ENCODE measurements at places on chromosomes 6 and 20.
A peak's percentile ranks its signal among the peaks of the same experiment; 100 is the strongest.

DNA sequence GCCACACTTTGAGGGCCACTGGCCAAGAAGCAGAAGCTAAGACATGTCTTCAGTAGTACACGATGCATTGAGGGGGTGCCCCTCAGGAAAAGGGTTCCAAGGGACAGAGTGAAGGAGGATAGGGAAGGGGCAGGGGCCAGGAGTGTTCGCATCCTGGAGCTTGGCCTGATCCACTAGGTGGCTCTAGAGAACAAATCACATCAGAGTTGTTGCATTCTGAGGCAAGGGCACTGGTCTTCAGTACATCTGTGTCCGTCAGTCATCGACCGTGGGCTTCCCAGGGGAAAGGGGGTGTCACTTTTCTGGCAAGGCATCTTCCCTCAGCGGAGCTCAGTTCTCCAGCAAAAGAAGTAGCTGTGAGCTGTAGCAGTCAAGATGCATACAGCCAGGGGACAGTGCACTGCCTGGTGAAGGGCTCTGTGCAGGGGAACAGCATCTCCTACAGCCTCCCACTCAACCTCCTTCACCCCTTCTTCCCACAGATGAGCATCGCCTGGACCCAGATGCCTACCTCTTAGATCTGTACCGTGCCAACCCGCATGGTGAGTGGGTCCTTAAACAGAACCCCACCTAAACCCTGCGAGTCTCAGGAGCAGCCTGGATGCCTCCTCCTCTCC is 47.8 kb downstream of the ARHGAP40 start:
- no peak for DNase-seq

DNA sequence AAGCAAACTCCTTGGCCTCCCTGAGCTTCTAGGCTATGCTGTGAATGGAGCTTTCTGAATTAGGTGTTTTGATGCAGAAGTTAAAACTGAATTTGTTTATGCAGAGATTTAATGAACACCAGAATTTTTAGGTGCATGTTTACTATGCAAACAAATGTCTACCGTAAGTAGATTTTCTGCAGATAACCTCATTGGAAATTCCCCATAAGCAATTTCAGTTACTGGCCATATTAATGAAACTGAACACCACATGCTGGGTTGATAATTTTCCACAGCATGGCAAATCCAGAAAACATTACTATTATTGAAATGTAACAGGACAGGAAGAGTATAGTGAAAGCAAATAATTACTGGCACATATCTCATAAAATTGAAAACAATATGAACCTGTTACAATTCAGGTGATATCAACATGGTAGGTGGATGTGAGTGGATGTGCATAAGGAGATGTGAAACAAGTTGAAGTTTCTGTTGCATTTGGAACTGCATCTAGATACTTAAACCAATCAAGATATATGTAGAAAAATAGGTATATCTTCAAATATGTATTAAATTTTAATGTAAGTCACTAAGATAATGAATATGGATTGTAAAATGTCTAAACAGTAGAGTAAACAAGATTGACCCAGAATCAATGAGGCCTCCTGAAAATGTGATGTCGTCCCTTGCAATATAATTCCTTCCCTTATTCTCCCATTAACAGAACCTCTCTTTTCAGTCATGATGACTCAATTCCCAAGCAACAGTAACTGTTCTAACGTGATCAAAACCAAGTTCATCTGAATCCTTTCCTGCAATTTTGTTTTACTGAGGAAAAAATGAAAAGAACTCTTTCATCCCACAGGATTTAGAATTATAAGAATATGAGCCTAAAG is 11.0 kb downstream of the PTCHD4 start:
- DNase-seq: no peak

DNA sequence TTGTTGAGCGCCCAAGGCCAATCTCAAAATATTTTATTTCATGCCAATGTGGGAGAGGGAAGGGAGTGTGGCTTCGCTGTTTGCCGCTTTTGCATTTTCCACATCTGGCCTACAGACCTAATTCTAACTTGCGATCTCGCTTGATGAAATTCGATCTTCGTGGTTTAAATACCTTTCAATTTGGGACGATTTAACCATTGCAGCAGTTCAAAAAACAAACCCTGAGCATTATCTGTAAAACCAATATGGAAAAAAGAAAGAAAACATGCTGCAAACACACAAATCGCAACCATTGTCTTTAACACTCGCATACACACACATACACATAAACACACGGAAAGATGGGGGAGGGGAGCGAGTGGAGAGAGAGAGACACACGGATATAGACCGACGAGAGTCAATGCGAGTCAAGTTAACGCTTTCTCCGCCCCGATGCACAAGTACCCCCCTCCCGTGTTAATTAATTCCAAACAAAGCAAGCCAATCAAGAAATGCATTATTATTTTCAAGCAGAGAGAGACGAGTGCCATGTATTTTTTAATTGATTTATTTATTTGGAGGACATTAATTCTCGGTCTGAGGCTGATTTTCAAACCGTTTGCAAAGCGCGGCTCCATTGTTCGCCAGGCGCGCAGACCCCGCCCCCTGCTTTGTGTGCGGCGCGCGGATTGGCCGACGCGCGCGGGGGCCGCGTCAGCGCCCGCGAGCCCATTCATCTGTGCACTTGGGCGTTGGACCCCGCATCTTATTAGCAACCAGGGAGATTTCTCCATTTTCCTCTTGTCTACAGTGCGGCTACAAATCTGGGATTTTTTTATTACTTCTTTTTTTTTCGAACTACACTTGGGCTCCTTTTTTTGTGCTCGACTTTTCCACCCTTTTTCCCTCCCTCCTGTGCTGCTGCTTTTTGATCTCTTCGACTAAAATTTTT is at the start of gene MARCKS:
MARCKS (plus strand) TSS at position 721 of the 931 bp plus-strand sequence. CDS start 401 bp downstream, outside the sequence.
- DNase-seq: peak; percentile 84

DNA sequence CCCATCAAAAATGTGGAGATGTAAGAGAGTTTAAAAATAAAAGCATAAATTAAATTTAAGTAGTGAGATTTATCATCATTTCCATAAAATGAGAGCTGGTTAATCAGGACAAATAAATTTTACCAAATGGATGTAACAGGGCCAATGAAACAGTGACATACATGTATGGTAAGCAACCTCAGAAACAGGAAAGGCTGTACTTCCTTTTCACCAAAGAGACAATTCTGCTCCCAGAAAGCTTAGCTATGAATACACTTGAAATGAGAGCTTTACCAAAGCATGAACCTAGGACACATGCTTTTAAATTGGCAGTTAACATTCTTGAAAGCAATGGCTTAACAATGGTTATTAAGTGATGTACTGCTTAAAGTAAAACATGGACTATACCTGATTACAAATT is 12.1 kb upstream of the UBE2J1 start:
- no peak for DNase-seq

- no peak for DNase-seq
Measured at GRCh38 chr6:106637717-106638341, 8.5 kb downstream of the QRSL1 start.

DNA sequence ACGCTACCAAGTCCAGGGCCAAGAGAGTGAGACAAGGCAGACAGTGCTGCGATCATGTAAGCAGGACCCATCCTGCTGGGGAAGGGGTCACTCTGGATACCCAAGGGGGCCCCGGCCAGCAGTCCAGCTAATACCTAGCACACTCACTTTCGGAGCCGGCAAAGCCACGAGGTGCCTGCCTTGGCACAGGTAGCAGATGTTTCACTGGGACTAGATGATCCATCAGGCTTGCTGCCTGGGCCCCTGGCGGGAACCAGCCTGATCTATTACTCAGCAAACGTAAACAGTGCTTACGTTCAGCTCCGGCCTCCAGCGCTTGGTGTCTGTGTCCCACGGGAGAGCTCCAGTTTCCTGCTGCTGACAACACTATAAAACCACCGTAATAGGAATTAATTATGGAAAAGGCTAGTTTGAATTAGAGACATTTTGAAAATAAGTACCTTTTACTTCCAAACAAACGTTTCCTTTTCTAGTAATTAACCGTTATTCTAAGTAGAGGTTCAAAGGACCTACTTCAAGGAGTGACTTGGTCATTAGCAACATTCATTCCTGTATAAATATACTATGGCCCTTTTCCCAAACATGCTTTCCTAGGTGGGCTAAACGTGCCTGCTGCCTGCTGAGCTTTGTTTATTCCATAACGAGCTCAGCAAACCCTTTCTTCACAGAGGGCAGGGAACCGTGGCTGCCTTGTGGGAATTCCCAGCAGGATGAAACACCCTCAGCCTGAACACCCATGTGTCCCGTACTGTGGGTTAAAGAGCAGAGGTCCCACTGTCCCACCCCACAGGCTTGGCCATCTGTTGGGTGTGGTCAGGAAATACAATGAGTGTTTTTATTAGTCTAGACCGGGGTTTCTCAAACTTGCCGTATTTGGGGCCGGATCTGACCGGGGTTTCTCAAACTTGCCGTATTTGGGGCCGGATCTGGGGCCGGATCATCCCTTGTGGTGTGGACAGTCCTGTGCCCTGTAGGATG is 18.4 kb downstream of the SLC22A23 start:
- peak; percentile 66 for DNase-seq

GRCh38 chr20:40774252-40774651 is 85.2 kb upstream of the MAFB start:
- no peak for DNase-seq

DNA sequence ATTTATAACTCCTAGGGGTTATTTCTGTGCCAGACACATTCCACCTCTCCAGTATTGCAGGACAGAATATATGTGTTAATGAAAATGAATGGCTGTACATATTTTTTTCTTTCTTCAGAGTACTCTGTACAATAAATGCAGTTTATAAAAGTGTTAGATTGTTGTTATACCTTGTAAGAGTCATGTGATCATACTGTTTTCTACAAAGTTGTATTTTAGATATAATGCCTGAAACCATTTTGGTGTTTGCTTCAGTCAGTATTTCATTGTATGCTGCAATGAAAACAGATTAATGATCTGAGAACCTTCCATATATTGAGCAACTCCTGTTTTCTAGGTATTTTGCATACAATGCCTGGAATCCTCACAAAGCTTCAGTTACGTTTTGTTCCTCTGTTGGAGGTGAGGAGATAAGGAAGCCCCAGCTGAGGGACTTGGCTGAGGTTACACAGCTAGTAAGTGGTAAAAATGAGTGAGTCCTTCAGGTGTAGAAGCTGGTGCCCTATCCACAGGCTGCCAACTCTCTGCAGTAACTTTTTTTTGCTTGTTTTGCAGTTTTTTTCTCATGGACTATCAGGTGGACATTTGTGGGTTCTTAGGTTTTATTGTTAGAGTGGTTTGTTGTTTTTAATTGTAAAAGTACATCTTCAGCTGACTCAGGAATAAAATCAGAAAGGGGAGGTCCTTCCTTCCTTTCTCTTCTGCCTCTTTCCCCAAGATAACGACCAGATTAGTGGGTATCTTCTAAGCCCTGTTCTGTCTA is 11.6 kb downstream of the PDCD2 start:
- DNase-seq: no peak

GRCh38 chr20:9374072-9374471 is 140.3 kb upstream of the LAMP5 start:
- no peak for DNase-seq

GRCh38 chr6:105526225-105526872 is 123.5 kb upstream of the PREP start:
- no peak for DNase-seq

- no peak for DNase-seq
Measured at GRCh38 chr6:132020138-132020581, 69.0 kb upstream of the CCN2 start.

GRCh38 chr6:5132731-5133130 is 47.6 kb downstream of the PPP1R3G start:
- DNase-seq: no peak

GRCh38 chr6:5706124-5707033 is 300.3 kb downstream of the NRN1 start:
- no peak for DNase-seq

DNA sequence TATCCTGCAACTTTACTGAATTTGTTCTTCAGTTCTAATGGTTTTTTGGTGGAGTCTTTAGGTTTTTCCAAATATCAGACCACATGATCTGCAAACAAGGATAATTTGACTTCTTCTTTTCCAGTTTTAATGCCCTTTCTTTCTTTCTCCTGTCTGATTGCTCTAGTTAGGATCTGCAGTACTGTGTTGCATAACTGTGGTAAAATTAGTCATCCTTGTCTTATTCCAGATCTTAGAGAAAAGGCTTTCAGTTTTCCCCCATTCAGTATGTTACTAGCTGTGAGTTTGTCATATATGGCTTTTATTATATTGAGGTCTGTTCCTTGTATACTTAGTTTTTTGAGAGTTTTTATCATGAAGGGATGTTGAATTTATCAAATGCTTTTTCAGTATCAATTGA is 4.3 kb downstream of the MICA start:
- peak; percentile 40 for DNase-seq

GRCh38 chr6:41937472-41937860 is 4.1 kb downstream of the CCND3 start:
- DNase-seq: no peak

DNA sequence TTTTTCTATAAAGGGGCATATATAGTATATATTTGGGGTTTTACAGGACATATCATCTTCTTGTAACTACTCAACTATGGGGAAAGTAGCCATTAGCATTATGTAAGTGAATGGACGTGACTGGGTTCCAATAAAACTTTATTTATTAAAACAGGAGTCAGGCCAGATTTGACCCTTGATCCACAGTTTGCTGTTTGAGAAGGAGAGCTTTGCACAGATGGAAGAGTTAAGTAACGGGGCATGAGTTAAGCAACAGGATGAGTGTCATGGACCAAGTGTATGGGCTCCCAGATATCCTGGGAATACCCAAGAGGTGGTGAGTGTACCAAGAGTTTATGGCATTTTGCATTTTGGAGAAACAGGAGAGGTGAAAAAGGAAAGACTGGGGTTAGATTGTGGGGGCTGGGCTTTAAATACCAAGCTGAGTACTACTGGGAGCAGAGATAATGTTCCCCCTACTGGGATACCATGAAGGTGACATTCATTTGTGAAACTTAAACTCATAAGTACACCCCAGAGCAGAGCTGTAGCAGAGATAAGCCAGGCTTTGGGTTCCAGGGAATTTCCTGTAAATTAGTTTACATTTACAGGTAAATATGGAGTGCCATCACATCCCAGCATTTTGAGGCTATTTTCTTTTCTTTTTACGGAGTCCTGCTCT is 18.5 kb upstream of the SCUBE3 start:
- DNase-seq: no peak

- DNase-seq: no peak
Measured at GRCh38 chr6:16272201-16272600, 33.8 kb downstream of the GMPR start.

GRCh38 chr6:38354905-38355304 is 284.8 kb downstream of the BTBD9 start:
- no peak for DNase-seq
